ENCODE measurements at places on chromosomes 4 and X. TPM values are rescaled to one million over a fixed set of nuclear protein-coding genes. Genes with fewer than 3 reads are reported as not detected.
A peak's percentile ranks its signal among the peaks of the same experiment; 100 is the strongest.

DNA sequence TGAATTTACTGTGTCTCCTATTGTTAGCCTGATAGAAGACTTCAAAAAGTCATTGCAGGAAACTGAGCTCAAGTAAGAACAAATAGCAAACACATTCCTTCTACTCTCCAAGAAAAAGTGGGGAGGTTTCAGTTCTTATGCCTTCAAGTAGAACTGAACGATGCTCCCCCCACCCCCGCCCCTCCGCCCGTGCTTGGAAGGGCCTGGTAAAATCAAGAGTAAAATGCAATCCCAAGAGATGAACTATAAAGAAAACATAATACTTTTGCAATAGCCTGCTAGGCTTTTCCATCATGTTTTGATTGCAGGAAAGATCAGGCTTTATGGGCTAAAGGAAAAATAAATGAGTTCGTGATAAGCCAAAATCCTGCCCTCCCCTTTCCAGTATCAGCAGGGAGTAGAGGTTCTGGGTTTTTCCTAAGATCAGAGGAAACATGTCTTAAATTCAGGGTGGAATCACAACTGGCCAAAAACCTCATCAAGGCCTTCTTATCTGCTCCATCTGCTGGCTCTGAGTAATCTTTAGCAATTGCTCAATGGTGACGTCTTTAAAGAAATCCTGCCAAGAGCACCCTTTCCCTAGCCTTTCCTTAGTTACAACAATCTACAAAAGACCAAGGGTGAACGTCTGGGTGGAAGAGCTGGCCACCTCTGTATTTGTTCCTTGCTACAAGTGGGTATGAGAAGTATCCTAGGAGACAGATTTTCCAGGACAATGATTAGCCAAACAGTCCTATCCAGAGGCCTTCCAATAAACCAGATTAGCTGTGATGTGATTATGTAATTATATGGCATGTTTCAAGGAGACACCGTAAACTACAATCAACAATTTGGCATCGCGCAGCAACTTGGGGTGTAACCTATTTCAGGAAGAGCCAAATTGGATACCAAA is 66.3 kb upstream of the FAM9C start:
- H3K27ac ChIP-seq, result peak overlapping the region; percentile 75
- DNase-seq, result peak; percentile 74
- no peaks in the 10 kb centered on the region for H3K36me3 ChIP-seq

GRCh38 chrX:42934020-42934726 is 156.2 kb upstream of the PPP1R2C start:
- no peaks in the 10 kb centered on the region for H3K36me3 ChIP-seq
- no peaks in the 10 kb centered on the region for H3K4me1 ChIP-seq
- H3K27me3 ChIP-seq, result no peaks in the 10 kb centered on the region
- no peak for DNase-seq

The TNIP2 gene
- total RNA-seq, result 38.2 TPM

DNA sequence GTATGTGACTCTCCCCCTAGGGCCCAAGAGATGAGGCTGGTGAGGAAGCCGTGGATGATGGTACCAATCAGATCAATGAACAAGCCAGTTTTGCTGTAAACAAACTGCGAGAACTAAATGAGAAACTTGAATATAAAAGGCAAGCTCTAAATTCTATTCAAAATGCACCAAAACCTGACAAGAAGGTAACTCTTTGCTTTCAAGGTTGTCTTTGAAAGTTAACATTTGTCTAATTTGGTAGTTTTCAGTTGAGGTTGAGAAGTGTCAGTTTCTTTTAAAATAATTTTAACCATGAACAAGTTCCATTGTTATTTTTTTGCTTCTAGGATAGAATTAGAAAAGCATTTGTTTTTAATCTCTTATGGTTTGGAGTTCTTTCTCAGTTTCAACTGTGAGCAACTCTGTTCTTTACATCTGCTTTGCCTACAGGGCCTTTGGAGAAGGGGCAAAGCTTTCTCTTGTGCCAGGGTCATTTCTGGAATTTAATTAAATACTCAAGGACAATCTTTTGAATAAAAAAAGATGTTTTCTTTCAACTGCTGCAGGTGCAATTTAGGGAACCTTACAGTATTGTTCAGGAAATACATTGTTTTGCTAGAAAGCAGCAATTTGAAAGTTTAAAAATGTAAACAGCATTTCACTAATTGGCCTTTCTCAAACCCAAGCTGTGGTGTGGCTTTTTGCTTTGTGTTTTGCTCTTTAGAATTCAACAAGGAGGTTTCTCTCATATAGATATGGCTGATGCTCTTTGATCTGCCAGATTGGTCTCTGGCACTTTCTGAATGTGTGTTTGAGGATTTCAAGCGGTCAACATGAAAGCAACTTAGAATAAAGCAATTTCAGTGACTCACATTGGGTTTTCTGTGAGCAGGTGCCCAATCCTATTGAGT is 62.9 kb downstream of the LRP2BP start:
- no peak overlapping the region for H3K27ac ChIP-seq
- no peaks in the 10 kb centered on the region for H3K36me3 ChIP-seq
- H3K27me3 ChIP-seq, result no peaks in the 10 kb centered on the region
- H3K4me3 ChIP-seq, result no peak overlapping the region
- no peaks in the 10 kb centered on the region for H3K4me1 ChIP-seq
- DNase-seq, result no peak

- no peaks in the 10 kb centered on the region for H3K27me3 ChIP-seq
- DNase-seq, result no peak
- no peaks in the 10 kb centered on the region for H3K4me1 ChIP-seq
- no peak overlapping the region for H3K4me3 ChIP-seq
Observed at GRCh38 chr4:47413521-47413920, 50.0 kb downstream of the COMMD8 start.

GRCh38 chr4:54234497-54235205 is 5.6 kb downstream of the PDGFRA start:
- DNase-seq, result no peak
- peaks cover 25% of the 10 kb centered on the region for H3K27me3 ChIP-seq
- H3K36me3 ChIP-seq, result no peaks in the 10 kb centered on the region

The NHSL2 gene
- total RNA-seq, result 30.8 TPM

GRCh38 chr4:22323691-22324090 is 192.2 kb downstream of the ADGRA3 start:
- H3K36me3 ChIP-seq, result no peaks in the 10 kb centered on the region
- H3K4me3 ChIP-seq, result no peak overlapping the region
- DNase-seq, result no peak
- no peaks in the 10 kb centered on the region for H3K27me3 ChIP-seq

The HTT-AS gene
- total RNA-seq, result not detected

DNA sequence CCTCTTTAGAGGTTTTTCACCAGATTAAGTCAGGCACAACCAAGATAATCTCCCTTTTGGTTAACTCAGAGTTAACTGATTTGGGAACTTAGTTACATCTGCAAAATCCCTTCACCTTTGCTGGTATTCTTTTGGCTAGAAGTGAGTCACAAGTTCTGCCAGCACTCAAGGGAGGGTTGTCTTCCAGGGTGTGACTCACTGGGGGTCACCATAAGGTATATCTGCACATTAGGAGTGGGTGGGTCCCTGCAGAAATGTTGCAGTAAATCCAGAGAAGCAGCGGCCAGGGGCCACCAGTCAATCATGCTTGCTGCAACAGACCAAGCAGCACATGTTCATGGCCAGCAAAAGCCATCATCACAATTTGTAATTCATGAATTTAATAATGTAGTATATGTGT is 59.8 kb upstream of the MAML3 start:
- DNase-seq, result no peak
- no peak overlapping the region for H3K27ac ChIP-seq
- no peaks in the 10 kb centered on the region for H3K4me1 ChIP-seq
- H3K27me3 ChIP-seq, result no peaks in the 10 kb centered on the region
- H3K4me3 ChIP-seq, result no peak overlapping the region

- H3K27ac ChIP-seq, result no peak overlapping the region
- no peaks in the 10 kb centered on the region for H3K36me3 ChIP-seq
- H3K4me1 ChIP-seq, result no peaks in the 10 kb centered on the region
- no peak for DNase-seq
- no peak overlapping the region for H3K4me3 ChIP-seq
Observed at GRCh38 chr4:99608417-99608816, 33.8 kb downstream of the MTTP start.

DNA sequence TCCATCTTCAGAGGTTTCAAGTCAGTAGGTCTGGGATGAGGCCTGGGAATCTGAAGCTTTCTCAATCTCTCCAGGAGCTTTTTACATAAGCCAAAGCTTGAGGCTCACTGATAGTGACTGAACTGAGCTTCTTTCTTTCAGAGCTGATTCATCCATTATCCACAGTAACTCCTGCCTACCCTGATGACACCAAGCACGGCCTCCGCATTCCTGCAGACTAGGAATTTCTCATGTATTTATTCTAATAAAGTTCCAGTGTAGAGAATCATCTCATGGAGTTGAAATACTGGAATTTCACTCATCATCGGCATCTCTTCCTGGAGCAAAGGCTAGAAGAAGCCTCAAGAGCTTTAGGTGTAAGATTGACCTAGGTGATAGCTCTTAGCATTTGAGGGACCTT is 12.1 kb upstream of the DCTD start:
- H3K4me3 ChIP-seq, result no peak overlapping the region
- no peaks in the 10 kb centered on the region for H3K4me1 ChIP-seq
- H3K36me3 ChIP-seq, result no peaks in the 10 kb centered on the region
- no peaks in the 10 kb centered on the region for H3K27me3 ChIP-seq
- no peak for DNase-seq

DNA sequence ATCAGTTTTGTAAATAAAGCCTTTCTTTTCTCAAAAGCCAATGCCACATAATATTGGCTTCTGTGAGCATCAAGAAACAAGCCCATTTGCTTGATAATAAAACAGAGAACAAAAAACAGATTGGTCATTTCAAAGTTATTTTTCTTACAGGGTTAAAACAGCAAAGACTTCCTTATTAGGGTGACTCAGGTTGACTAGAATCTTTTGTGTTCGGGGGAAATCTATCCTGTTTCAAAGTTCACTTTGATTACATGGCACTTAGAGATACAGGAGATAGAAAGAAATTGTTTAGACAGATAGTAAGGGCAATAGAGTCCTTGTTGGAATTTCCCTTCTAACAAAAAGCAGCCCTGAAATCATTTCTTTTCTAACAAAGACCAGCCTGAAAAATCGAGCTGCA is 170.0 kb upstream of the GLRA2 start:
- no peaks in the 10 kb centered on the region for H3K27me3 ChIP-seq
- no peak overlapping the region for H3K4me3 ChIP-seq
- no peak overlapping the region for H3K27ac ChIP-seq
- no peaks in the 10 kb centered on the region for H3K4me1 ChIP-seq

DNA sequence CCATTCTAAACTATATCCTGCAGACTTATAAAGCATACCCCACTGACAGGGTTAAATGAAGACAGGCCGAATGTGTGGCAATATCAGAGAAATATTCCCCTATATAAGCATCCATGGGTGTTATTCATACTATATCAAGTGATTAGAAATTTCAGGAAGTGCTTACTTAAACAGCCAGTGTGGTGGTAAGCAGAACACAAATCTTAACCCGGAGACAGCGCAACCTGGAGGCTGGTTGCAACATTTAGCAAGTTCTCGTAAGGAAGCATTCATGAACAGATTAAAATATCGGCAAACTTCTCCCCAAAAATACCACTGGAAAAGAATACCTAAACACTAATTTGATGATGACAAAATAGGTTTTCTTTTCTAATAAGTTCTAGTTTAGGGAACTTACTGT is 261.2 kb downstream of the CBLL2 start:
- H3K36me3 ChIP-seq, result no peaks in the 10 kb centered on the region
- H3K27me3 ChIP-seq, result no peaks in the 10 kb centered on the region
- H3K4me3 ChIP-seq, result no peak overlapping the region
- H3K4me1 ChIP-seq, result no peaks in the 10 kb centered on the region
- H3K27ac ChIP-seq, result no peak overlapping the region

GRCh38 chr4:153113061-153113837 is 91.0 kb upstream of the TRIM2 start:
- H3K4me1 ChIP-seq, result no peaks in the 10 kb centered on the region
- no peak overlapping the region for H3K27ac ChIP-seq
- no peaks in the 10 kb centered on the region for H3K27me3 ChIP-seq
- DNase-seq, result no peak
- no peaks in the 10 kb centered on the region for H3K36me3 ChIP-seq
- no peak overlapping the region for H3K4me3 ChIP-seq

The SLC34A2 gene
- not detected for total RNA-seq

- no peak for DNase-seq
- no peaks in the 10 kb centered on the region for H3K36me3 ChIP-seq
- H3K27ac ChIP-seq, result no peak overlapping the region
Observed at GRCh38 chr4:11072463-11072862, 356.2 kb downstream of the HS3ST1 start.

- no peak for DNase-seq
- no peak overlapping the region for H3K4me3 ChIP-seq
- no peak overlapping the region for H3K27ac ChIP-seq
Observed at GRCh38 chr4:82473621-82474164, 43.3 kb downstream of the ENOPH1 start.

DNA sequence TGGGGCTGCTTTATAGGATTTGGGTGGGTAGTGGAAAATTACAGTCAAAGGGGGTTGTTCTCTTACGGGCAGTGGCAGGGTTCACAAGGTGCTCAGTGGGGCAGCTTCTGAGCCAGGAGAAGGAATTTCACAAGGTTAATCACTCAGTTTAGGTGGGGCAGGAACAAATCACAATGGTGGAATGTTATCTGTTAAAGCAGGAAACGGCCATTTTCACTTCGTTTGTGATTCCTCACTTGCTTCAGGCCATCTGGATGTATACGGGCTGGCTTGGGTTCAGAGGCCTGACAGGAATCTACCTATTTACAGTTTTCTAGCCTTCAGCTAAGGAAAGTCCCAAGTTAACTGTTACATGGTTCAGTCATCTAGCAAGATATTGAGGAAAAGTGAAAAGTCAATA is 1003.5 kb downstream of the STPG2 start:
- no peaks in the 10 kb centered on the region for H3K36me3 ChIP-seq
- H3K27me3 ChIP-seq, result no peaks in the 10 kb centered on the region
- H3K4me3 ChIP-seq, result no peak overlapping the region
- no peaks in the 10 kb centered on the region for H3K4me1 ChIP-seq
- DNase-seq, result no peak

- H3K27me3 ChIP-seq, result no peaks in the 10 kb centered on the region
- no peaks in the 10 kb centered on the region for H3K36me3 ChIP-seq
- no peak overlapping the region for H3K27ac ChIP-seq
- no peak overlapping the region for H3K4me3 ChIP-seq
- no peaks in the 10 kb centered on the region for H3K4me1 ChIP-seq
- DNase-seq, result no peak
Observed at GRCh38 chr4:152515678-152516077, 20.2 kb downstream of the FBXW7 start.

DNA sequence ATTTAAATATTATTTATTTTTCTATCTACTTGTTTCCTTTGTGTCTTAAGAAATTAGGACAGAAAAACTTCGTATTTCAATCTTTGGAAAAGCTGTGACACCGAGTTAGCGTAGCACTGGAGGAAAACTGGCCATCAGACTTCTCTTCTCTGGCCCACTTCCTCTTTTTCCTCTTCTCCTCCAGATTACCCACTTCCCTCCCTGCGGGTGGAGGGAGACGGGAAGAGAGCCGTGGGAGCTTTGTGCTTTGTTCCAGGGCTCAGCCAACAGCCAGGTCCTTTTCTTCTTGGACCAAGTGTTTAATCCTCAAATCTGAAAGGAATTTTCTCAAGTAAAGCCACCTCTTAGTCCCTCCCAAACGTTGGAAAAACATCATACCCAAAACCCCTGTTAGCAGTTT is 29.7 kb downstream of the OFD1 start:
- no peak for DNase-seq
- H3K4me1 ChIP-seq, result no peaks in the 10 kb centered on the region
- H3K27me3 ChIP-seq, result no peaks in the 10 kb centered on the region

GRCh38 chr4:163681208-163681821 is 186.8 kb downstream of the TMA16 start:
- H3K27me3 ChIP-seq, result no peaks in the 10 kb centered on the region
- no peak overlapping the region for H3K27ac ChIP-seq
- H3K4me3 ChIP-seq, result no peak overlapping the region
- no peaks in the 10 kb centered on the region for H3K4me1 ChIP-seq
- no peak for DNase-seq

GRCh38 chr4:181507180-181507835 is 735.9 kb upstream of the TENM3 start:
- H3K27me3 ChIP-seq, result no peaks in the 10 kb centered on the region
- H3K36me3 ChIP-seq, result no peaks in the 10 kb centered on the region
- no peak for DNase-seq
- no peak overlapping the region for H3K4me3 ChIP-seq
- H3K27ac ChIP-seq, result no peak overlapping the region
